ENCODE measurements at places on chromosomes 2 and 18.

DNA sequence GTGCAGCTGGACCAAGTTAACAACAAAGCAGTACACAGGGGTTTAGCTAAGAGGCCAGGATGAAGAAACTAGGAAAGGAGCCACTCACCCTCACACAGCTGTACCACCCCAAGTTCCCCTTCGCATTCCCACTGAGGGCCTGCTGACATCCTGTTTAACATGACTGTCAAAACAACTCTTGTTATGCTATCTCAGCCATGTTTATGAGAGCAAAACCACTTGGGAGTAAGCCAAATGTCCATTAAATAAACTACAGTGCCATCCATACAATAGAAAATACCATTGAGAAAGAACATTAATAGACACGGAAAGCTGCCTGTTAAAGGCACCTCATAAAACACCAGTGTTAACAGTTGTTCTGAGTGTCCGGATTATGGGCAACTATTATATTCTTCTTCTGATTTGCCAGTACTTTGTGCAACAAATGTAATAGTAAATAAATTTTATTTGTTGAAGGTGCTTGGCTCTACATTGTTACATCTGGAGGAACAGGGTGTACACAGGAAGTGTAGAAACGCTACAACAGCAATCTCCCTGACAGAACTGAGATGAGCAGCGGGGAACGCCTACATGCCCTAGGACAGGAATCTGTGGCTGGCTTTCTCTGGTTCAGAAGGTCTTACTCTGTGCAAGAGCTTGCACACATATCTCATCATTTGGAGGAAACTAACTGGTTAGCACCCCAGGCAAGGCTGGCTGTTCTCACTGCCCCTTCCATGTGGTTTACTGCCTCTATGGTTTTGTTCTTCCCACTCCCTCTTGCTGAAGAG, 85.6 kb downstream of the EHD3 start:
- peak; percentile 4 for DNase-seq

DNA sequence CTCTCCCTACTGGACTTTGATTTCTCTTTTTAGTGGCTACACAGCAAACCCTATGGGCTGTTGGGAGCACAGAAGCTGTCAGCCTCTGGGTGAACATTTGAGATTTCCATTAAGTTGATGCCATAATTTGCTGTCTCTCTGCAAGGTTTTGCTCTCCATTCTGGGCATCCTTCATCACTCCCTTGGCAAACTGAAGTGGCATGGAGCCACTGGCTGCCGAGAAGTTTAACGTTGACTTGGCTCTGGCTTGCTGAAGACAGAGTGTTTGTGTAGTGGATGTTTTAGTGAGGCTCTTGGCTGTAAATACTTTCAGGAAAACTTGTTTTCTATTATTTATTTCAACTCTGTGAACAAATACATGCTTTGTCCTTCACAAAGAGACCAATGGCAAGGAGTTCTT, 91.5 kb downstream of the ALK start:
- DNase-seq = no peak

DNA sequence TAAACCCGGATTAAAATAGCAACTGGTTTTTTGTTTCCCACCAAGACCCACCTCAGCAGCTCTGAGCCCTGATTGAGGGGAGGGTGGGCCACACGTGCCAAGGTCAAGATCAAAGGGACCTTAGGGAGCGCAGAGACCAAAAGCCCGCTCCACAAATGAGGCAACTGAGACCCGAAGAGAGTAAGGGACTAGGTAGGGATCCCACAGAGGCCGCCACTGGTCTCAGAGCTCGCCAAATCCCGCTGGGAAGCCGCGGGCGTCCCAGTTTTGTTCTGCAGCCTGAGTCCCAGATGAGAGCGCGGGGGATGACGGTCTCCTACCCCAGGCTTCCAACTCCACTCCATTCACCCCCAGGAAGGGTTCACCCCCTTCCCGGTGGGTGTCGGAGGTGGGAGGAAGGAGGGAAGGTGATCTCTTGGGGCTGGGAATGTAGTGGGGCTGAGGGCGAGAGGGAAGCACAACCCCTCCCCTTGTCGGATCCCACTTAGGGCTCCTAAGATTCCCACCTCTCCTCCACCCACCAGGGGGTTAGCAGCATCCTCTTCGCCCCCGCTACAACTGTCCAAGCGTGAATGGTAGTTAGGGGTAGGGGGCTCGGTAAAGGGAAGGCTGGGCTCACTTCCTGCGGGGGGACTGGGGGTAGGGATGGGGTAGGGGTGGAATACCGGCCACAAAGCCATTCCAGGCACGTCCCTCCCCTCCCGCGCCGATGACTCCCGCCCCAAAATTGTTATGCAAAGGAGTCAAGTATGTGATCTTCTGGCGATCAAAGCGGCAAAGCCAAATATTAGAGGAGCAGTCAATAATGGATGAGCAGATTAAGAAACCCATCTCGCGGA, 7.3 kb upstream of the EN1 start:
- DNase-seq = no peak

GRCh38 chr2:145753041-145753608, 1233.2 kb upstream of the ZEB2 start:
- no peak for DNase-seq

DNA sequence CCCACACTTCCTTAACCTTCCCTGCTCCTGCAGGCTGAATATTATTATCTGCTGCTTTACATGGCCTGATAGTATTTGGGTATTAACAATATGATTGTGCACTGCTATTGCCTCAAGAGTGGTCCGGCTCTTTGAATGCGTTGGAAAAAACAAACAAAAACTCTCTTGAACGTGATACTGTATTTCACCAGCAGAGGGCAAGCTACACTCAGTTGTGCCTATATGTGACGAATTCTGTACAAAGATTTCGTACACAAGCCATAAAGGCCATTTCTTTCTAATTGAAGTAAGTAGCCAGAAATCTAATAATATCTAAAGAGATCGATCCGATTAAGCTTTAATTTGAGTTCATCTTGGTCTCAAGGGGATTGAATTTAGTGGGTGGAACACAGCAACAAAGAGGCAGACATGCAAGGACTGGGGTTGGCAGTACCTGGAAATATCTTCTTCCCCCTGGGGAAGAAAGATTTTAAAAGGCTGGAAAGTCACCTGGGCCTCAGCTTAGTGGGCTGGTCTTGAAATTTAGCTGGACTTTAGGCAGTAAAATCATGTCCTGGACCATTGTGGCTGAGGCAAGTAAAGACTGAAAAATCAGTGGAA, 49.3 kb upstream of the RAB6D start:
- DNase-seq = peak; percentile 26

- DNase-seq = no peak
Observed at GRCh38 chr2:229660391-229660790, 54.0 kb downstream of the DNER start.

DNA sequence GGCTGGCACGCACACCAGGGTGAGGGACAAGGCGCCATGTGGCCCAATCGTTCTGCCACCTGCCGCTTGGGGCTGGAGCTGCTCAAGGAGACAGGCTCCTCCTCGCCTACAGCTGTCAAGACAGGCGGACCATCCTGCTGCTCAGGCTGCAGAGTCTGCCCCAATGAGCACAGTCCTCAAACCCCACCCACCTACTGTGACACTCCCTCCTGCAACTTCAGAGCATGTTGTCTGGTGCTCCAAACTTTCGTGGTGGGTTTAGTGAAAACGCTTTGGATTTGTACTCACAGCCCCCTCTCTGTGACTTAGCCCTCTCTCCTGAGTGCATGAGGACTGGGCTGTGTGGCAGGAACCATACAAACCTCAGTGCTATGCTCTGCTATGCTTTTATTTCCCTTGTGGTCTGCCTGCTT, 23.2 kb upstream of the SLC35F6 start:
- DNase-seq = no peak

DNA sequence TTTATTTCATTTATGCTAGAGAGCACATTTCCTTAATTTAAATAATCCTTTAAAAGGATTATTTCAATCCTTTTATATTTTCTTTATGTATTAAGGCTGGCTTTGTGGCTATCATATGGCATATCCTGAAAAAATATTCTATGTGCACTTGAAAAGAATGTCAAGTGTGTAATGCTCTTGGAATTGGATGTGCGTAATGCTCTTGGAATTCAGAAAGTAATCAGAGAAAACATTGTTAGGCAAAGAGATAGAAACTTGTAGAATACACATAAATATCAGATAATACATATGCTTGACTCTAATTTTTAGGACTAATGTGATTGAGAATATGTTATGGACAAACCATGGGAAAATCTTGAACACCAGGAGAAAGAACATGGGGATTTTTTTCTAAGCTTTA, 197.5 kb upstream of the COL3A1 start:
- no peak for DNase-seq

- DNase-seq = no peak
Observed at GRCh38 chr2:54560146-54560881, 104.2 kb downstream of the SPTBN1 start.
